Activated naive CD4-positive, alpha-beta T cell (primary cell): ENCODE measurements at places on chromosomes 11 and 22.

GRCh38 chr22:23089633-23090456, 19.5 kb downstream of the GNAZ start:
- DNase-seq, result no peak

DNA sequence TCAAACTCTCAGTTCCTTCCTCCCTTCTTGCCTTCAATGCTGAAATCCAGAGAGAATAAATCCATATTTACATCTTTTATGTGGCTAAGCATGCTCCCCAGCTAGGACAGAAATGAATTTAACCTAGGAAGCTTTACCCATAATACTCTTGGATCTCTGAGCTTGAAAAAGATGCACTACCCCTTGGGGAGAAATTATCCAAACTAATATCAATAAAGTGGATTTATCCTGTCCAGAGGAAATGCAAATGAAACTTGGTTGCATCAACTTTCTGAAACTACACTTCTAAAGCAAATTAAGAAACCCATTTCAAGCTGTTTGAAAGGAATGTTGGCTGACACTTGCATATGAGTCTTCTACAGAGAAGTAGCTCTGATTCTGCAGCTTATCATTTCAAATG, 347.9 kb downstream of the TTC28 start:
- no peak for DNase-seq

DNA sequence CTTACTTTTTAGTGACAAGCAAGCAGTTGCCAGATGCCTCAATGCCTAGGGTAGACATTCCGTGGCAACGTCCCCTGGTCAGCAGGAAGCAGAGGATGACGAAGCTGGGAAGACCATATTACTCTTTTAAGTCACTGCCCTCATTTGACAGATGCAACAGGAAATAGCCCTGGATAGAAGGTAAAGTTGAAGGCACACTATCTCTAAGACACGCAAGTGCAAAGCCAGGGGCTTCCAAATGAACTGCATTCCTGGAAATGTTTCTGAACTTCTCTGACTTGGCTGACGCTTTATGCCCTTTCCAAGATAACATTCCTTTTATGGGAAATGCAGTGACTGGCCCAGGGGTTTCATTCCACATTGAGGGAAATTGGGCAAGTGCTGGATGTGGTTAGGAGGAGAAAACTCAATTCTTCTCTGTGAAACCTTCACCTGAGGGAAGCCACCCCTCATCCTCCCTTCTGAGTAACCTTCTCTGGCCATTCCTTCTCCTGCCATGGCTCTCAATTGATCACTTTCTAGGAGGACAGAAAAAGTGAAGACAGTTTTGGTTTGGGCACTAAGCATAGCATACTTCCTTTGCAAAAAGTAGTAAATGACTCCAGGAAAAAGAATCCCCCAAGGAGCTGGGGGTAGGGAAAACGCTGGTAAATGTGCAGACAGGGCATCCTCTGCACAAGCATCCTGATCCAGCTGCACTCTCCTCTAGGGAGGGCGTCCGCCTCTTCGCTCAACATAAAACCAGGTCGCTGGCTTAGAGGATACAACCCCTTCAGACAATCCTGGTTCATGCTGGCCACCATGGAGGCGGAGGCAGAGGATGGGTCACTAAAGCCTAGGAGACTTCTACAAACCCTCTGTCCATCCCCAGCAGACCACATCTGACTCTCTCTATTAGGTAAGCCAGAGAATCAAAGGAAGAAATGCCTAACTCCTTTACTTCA, 14.5 kb downstream of the PCSK7 start:
- DNase-seq, result no peak

DNA sequence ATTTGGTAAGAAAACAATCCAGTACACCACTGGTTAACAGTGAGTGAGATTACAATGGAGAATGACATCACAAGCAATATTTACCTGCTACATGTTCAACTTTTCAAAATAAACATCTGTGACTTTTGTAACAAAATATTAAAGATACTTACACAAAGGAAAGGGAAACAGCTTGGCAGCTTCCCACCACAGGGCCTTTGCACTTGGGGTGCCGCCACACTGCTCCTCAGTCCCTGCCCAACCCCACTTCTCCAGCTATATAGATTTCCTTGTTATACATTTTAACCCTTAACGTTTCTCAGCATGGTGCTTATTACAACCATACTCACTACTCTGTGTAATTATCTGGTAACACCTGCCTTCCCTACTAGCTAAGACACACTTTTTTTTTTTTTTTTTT, 10.9 kb downstream of the KMT5B start:
- no peak for DNase-seq

- no peak for DNase-seq
Observed at GRCh38 chr11:82004537-82005213, 729.0 kb downstream of the FAM181B start.

DNA sequence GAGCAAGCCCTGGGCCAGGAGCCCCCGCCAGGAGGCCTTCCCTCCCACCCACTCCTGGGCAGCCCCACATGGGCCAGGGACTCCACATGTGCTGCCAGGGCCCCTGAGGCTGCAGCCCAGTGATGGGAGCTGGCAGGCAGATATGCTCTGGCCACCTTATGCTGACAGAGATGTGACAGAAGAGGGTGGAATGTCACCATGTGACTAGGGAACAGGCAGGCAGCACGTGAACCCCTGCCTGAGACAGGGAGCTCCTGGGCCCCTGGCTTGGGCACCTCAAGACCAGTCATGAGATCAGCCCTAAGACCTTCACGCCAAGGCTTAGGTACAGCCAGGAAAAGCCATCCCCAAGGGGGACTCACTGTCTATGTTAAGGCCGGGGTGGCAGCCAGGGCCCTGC, 9.1 kb downstream of the PRODH start:
- no peak for DNase-seq

DNA sequence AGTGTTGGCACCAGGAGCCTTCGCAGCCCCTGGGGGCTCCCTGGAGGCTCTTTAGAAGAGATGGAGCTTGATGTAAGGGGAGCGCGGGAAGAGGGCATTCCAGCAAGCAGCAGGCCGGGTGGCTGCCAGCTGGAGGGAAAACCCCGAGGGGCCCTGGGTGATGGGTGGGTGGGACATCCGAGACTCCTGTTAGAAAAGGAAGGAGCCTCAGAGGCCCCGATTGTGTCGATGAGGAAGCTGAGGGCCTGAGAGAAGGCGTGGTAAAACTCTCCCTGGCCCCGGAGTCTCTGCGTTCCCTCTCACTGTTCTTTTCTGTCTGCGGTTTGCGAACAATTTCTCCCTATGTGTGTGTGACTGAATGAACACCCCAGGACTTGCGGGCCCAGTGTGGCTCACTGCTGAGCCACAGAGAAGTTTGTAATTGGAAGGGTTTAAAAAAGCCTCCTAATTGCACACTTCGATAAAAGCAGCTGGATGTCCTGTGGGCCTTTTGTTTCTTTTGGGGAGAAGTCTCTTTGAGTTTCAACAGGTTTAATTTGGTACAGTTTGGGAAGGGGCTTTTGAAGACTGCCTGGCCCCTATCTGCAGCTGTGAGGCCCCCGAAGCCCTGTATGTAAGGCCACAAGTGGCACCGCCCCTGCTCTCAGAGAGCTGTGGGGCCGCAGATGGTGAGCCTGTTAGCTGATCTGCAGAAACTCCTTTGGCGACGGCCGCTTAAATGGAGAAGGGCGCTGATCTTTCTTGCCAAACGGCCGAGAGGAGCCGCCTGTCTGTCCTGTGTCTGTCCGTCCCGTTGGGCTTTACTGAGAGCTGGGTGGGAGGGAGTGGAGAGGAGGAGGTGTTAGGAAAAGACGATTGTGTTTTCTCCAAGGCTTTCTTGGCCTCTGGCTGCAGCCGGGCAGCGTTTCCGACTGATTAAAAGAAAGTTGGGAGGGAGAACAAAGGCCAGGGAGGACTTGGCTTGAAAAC, 2.0 kb downstream of the FBLN1 start:
- DNase-seq, result no peak

GRCh38 chr22:46902998-46903916, 140.8 kb downstream of the TBC1D22A start:
- DNase-seq, result no peak

DNA sequence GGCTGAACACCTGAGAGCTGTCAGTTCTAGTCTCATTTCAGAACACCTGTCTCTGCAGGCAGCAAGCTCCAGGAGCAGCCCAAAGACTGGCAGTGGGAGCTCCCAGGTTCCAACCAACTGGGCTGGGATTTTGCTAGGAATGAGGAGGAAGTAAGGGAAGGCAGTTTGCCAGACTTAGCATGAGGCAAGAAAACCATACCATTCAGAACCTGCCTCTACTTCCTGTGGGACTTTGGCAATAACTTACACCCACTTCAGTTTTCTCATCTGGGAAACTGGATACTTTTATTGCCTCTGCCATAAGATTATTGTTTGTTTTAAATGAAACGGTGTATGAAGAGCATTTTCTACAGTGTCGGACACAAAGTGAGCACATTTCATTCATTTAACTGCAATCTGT, 363.7 kb upstream of the ISX start:
- no peak for DNase-seq

GRCh38 chr11:69970785-69971535, 107.2 kb upstream of the ANO1 start:
- DNase-seq, result no peak

DNA sequence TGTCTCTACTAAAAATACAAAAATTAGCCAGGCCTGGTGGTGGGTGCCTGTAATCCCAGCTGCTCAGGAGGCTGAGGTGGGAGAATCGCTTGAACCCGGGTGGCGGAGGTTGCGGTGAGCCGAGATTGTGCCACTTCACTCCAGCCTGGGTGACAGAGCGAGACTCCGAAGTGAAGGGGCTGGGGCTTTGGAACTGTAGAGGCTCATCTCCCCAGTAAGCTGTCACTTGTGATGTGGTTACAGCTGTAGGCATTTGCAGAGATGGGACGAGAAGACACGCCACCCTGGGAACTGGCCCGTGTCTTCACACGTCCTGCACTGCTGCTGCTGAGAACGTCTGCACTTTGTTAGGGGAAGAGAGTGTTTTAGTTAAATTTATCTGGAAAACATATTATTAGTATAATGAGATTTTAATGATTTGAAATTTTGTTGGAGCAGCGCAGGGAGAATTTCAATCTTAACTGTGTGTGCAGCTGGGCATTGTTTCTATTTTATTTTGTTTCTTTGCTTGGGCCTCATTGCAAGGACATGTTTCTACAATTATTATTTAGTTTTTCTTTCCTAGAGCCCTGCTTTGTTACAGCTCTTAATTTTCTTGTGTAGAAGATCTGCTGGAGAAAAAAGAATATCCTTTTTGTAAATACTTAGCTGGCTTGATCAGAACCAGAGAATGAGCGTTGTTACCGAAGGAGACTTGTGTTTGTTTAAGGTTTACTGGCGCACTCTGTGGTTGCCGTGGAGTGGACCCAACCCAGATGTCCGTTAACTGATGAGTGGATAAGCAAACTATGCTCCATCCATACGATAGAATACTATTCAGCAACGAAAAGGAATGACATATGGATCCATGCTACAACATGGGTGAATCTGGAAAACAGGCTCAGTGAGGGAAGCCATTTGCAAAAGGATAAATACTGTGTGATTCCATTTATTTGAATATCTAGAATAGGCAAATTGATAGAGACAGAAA, 18.4 kb downstream of the PARVB start:
- no peak for DNase-seq

DNA sequence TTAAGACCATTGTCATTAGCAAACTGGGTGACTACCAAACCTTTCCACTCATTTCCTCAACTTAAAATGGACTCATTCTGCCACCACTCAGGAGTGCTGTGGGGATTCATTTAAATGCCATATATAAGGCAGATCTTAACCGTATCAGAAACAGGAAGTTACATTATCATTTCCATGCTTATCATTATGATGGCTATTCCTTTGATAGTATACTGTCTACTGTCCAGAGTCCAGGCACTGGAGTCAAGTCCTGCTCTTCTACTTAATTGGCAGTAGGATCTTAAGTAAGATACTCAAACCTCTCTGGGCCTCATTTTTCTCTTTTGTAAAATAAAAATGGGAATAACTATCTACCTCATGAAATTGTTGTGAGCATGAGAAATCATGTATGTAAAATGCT, 8.4 kb upstream of the NAV2 start:
- no peak for DNase-seq

DNA sequence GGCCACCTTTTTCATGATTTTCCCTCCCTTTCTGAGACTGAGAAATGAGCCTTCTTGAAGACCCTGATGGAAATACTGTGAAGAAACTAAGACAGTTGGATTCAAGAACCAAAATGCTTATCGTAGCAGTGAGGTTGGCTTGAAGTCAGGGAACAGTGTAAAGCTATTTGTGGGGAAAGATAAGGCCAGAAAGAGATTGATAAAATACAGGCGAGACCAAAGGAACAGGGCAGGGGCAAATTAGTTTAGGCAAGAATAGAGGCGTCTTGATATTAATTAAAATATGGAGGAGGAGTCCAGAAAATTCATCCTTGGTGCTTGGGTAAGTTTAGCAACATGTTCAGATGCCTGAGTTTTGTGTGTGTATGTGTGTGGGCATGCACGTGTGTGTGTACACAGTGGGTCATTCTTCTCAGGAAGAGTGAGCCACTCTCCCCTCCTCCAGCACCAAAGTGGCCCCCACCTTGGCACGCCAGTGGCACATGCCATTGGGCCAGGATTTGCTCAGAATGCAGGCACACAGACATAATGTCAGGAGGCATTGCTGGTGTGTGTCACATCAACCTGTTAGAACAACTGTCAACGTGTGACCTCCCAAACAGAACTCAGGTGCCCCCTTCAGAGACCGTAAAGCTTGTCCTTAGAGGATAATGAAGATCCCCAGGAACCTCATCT, 3.9 kb upstream of the EHF start:
- no peak for DNase-seq

GRCh38 chr11:132402071-132402684, 1031.8 kb downstream of the NTM start:
- no peak for DNase-seq

DNA sequence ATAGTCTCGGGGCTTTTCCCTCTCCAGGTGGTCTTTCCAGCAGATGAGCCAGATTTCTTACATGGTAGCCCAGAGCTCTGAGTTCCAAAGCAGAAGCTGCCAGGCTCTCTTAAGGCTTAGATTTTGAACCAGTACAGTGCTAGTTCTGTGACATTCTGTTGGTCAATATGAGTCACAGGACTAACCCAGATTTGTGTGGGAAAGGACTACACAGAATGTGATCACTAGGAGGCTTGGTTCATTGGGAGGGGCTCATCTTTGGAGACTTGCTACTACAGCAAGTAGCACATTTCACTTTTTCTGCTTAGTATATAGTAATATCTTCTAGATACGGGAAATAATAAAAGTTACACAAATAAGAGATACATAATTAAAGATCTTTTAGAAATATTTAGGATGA, 24.1 kb downstream of the RNF214 start:
- DNase-seq, result no peak
